Stimulated activated memory B cell treated with anti-CD40 and anti-IgM and Interleukin-4, amounts not matched to agents 10 μg/mL and 1 μg/mL and 100 μg/mL, for 72 hours (primary cell): ENCODE measurements at places on chromosomes 5 and 9.

- ATAC-seq = no peak
Observed at GRCh38 chr5:139763280-139763929, 32.2 kb upstream of the PSD2 start.

- ATAC-seq = no peak
Observed at GRCh38 chr5:81241001-81241400, 7.9 kb downstream of the CKMT2 start.

- ATAC-seq = no peak
Observed at GRCh38 chr9:20551236-20551635, 71.1 kb downstream of the MLLT3 start.

DNA sequence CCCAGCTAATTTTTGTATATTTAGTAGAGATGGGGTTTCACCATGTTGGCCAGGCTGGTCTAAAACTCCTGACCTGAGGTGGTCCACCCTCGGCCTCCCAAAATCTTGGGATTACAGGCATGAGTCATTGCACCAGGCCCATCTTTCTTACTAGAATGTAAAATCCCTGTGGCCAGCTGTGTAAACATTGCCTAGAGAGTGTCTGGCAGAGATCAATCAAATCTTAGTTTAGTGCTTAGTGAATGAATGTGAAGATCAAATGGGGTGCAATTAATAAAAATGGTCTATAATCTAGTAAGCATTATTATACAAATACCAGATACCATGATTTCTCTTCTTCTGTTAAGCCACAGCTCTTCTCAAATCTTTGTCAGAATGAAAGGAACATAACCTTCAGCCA lies 289.9 kb downstream of the KCTD16 start:
- no peak for ATAC-seq

DNA sequence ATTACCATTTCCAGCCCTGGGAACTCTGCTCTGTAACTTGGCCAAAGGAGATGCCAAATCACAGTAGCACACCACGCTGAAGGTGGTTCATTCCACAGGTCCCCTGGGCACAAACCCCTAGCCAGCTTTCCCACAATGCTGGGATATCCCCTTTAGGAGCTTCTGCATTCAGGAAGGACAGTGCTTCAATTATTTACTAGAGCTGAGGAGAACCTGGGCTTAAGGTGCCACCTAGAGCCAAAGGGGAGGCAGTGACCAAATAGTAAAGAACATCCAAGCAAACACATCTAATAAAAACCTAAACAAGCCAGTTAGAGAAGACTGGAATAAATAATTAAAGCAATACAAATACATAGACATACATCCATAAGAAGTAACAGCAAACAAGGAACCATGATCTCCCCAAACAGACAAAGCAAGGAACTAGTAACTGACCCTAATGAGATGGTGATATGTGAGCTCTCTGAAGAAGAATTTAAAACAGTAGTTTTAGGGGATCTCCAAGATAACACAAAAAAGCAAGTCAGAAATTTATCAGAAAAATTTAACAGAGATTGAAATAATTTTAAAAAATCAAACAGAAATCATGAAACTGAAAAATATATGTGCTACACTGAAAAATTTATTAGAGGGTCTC lies 14.6 kb downstream of the KIF4B start:
- ATAC-seq = no peak

DNA sequence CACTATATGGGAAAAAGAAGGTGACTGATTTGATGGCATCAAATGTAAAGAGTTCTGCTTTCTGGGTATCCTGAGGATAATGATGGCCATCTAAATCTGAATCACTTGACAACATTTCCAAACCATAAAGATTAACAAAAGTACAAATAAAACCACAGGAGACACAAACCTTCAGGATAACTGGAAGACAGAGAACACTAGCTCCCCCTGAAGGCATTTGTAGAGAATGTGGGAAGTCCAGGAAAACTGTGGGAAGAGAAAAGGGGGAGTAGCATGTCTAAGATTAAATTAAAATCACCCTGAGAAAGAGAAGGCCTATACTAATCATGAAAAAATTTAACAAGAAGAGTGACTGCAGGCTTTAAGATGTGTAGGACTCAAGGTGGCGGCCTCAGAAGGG lies 116.2 kb downstream of the PRELID2 start:
- no peak for ATAC-seq

DNA sequence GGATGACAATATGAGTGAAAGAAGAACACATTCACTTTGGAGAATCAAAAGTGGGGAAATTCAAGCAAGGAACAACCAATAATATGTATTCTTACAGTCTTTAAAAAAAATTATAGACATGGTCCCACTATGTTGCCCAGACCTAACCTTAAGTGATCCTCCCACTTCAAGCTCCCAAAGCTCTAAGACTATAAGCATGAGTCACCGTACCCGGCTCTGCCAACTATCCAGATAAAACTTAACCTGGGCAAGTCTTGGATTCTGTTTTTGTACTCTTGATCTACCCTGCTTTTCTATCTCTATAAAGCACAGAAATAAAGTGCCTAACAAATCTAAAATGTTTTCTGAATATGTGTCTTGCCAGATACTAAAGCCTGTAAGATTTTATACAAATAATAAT lies 30.9 kb downstream of the CEMIP2 start:
- ATAC-seq = no peak

DNA sequence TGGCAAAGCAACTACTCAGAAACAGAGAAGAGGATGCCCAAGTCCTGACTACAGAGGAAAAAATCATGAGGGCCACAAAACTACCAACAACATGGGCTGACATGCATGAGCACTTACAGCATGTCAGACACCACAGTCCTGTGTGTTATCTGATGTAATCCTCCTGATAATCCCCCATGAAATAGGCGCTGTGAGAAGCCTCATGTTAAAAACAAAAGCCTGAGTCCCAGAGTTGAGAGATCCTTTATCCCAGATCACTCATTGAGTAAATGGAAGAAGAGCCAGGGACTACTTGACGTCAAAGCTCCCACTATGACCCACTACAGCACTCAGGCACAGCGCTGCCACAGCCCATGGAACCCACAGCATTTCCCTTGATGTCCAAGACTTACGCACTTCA lies 7.2 kb upstream of the SPOCK1 start:
- ATAC-seq = no peak

DNA sequence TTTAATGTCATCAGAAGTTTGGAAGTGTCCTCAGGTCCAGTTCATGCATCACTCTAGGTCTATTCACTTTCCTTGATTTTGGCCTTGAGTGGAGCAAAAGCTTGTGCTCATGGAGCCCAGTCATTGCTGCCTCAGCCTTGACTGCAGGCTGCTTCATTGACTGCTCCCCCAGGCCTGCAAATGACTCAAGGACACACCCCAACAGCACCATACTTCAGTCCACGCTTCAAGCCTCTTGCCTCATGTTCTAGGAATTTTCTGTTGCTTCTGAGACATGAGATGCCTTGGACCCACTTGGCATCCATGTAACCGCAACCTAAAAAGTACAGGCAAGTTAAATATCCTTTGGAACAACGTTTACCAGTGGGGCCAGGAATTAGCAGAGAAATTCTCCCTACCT lies 193.7 kb downstream of the PIK3R1 start:
- ATAC-seq = no peak

DNA sequence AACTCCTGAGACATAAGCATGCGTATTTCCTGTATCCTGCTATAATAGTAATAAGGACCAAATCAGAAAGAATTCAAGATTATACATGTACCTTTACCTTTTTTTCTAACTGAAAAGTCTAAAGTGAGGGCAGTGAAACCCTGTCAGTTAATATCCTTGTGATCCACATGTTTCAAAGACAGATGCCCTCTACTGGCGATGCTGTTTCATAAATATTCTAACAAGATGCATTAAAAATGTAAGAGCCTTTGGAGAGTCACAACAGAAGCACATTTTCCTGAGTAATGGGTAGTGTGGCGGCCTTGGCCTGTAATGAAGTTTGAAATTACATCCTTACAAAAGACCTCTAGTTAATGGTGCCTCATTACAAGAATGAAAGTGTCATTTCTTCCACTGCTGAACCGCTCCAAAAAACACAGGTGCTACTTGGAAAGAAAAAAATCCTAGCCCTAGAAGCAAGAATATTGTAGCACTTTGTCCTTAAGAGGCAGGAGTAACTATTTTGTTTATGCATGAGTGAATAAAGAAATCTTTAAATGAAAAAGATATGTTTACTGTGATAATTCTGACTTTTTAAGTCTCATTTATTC lies 232.6 kb downstream of the EPB41L4A start:
- ATAC-seq = no peak

- ATAC-seq = no peak
Observed at GRCh38 chr9:120916991-120917880, 9.4 kb downstream of the TRAF1 start.

DNA sequence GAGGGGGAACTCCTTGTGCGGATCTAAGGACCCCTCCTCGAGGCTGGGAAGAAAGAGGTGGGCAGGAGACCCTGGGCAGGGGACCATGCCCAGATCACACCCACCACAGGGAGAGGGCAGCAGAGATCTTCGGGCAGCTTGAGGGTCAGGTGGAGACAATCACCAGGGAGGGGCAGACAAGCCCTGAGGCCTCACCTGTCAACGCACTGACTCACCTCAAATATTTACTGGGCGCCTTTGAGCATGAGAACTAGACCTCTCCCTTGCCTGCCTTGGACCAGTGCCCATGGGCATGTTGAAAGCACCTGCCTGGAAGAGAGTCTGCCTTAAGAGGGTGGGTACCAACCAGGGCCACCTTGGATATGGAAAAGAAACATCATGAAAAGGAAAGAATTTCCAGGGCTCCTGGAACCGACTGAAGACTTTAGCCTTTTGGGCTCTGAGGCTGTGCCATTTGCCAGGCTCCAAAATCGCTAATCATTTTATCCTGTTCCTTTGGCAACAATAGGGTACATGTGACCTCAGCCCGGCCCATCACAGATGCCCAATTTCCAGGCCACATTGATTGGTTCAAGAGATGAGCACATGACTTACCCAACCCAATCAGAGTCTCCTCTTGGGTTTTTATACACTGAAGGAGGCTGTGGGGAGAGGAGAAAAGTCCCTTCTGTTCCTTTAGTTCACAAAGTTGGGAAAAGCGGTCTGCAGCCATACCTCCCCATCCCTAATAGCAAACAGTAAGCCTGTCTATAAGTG lies 10.4 kb upstream of the SPINK4 start:
- ATAC-seq = no peak

DNA sequence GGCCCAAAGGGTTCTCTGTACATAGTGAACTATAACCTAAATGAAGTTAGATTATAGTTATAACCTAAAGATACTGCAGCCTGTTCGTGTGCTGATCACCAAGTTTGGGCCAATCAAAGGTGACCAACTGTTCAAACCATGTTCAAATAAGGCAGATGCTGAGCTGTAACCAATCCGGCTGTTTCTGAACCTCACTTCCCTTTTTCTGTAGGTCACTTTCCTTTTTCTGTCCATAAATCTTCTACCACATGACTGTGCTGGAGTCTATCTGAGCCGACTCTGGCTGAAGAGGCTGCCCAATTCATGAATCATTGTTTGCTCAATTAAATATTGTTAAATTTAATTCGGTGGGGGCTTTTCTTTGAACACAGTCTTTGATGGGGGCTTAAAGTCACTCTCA lies 1920.2 kb downstream of the MAT2B start:
- ATAC-seq = no peak

DNA sequence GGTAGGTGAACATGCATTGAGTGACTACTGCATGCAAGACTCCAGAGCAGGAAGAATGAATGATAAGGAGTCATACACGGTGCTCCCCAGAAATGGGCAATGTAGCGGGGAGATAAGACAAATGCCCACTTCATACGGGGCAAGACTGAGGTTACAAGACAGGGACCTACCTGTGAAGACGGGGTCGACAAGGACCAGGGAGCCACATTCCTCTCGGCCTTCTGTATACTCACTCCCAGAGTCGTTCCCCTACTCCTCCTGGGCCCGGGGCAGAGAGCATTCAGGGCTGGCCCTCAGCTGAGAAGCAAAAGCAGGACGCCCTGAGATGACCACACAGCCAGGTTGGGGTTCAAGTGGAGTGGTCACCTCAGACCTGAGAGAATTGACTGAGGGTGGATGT lies 26.7 kb downstream of the PITX1 start:
- ATAC-seq = no peak

DNA sequence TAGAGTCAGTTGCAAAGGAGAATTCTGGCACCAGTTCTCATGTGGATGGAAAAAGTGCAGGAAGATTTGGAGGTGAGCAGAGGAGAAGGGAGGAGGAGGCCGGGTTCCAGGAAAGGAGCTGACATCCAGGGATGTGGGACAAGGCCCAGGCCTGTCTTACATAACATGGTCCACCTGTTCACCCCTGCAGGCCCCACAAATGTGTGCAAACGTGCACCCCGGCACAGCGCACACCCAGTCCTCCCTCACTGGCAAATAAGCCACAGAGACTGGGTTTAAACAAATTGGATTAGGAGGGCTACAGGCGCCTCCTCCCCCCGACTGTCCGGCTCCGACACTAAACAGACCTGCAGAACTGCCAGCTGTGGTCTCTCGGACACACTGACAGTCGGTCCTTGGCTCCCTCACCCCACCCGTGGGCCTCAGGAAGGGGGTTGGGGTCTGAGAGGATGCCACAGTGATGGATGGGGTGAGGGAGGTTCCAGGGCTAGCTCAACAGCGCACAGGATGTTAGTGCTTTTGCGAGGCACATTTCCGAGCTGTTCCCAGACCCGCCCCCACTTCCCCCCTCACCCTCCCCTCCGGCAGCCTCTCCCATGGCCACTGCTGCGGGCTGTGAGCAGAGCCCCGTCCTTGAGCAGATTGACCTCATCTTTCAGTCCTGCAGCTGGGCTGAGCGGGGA lies 43.4 kb upstream of the IL17B start:
- ATAC-seq = no peak

GRCh38 chr5:53019320-53019719 lies 30.2 kb downstream of the ITGA2 start:
- no peak for ATAC-seq

DNA sequence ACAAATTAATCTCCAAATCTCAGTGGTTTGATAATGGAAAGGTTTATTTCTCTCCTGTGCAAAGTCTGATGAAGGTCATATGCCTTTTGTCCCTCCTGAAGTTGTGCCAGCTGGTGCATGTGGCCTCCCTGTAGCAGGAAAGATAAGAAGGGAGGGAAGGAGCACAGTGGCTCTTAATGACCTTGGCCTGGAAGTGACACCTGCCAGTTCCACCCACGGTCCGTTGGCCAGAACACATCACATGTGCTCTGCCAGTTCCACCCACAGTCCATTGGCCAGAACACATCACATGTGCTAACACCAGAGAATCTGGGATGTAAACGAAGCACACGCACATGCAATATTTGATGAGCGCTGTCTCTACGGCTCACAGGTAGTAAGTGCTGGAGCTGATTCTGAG lies 130.9 kb downstream of the DOCK2 start:
- ATAC-seq = no peak

DNA sequence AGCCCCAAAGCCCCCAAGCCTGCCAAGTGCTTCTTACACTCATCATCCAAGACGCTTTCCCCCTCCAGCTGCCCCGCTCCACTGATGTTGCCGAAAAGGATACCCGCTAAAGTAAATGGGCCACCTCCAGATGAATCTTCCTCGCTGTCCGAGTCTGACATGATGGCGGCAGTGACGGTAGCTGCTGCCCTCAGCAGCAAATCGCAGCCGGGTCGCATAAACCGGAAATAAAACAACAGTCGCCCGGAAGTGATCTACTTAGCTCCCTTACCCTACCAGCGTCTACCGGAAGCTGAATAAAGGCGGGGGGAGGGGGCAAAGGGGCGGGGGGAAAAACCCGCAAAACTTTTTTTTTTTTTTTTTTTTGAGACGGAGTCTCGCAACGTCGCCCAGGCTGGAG lies at the start of gene TAF1L:
Gene TAF1L (minus strand): TSS at position 308 of the 400 bp plus-strand sequence. CDS start 90 bp downstream, at position 218.
- no peak for ATAC-seq
